ENCODE measurements at places on chromosomes 1 and 21.

DNA sequence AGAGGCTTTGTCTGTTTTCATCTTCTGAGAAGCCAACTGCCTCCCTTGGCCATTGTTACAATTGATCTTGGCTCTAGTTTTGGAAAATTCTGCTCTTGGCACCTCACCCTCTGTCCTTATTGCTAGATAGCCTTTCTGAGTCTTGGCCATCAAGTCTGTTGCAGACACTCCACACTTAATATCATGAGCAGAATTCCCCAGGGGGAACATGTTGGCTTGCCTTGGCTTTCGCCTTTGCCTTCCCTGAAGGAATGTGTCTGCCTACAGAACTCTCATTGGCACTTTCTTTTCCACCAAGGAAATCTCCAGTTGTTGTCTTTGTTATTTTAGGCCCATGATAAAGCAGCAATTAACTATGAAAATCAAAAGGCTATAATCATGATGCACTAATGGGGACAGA, 42.7 kb upstream of the LDLRAP1 start:
- DNase-seq, result no peak

DNA sequence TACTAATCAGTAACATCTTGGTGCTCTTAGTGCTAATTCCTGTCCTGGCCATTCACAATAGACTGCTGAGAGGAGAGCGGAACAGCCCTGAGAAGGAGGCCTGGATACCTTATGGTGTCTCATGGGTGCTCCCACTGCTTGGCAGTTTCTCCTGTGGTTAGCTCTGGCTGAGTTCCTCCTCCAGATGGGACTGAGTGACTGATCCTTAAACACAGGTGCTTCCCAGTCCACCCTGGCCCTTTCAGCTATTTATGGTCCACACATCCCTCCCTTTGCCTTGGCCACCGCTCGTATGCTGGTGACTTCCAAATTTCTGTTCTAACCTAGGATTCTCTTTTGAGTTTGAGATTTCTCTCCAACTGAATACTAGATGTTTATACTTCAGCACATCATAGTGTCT, 157.0 kb upstream of the CACNA1E start:
- DNase-seq, result no peak

DNA sequence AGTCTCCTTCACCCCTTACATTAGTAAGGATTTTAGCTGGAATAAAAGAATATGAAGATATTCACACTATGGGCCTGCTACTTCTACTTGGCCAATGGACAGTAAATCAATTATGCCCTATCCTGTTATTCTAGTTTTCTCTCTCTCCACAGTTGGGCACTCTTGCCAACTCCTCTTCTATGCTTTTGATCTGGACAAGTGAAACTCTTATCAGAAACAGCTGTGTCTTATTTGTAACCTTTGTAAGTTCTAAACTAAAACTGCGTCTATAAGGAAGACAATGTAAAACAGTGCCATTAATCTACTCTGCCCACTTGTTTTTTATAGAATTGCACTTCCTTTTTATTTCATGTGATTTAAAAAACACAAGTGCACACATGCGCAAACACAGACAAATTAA, 244.0 kb upstream of the DMRTA2 start:
- DNase-seq, result no peak

DNA sequence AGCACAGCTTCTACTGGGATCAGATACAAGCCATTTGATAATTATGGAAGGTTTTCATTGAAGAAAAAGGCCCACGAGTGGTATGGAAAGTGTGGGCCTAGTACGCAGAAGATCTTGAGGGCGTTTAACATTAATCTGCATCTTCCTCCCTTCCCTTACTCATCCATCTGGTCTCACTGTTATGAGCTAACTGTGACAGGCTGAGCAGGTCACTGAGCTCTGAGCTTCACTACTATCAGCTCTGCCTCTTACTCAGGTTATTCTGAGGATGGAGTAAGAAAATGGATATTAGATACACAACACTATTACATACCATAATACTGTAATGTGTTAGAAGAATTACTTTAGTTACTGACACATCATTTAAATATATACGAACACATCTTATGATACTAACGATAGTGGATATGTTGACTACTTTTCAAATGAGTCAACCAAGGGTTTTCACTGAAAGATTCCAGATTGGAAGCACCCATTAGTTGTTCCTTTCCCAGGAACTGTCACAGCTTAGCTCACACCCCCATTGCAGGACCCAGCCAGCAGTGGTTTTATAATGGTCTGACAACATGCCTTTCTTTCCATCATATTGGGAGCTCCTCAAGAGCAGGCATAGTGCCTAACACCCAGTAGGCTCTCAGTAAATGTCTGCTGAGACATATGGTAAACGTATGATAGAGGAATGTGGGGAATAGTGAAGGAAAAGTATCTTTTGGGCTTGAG, 97.8 kb upstream of the C8B start:
- no peak for DNase-seq

DNA sequence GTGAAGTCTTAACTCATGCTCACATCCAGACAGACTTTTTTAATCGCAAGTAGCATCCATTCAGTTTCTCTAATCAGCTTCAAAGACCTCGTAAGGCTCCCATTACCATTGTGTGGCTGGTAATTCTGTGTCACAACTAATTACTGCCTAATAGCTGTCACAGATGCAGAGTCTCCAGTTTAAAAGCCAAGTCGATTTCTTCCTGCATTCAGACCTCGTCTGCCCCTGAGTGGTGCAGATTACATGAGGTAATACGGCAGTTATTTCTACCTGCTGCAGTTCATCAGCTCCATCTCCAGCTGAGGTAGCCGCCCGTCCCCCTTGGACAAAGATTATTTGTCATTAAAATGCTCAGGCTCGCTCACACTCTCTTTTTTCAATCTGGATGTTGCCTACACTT, 34.4 kb upstream of the OLIG2 start:
- DNase-seq, result no peak

- no peak for DNase-seq
Observed at GRCh38 chr1:221620437-221621384, 121.2 kb downstream of the DUSP10 start.

GRCh38 chr1:228935198-228935663, 200.0 kb downstream of the RHOU start:
- no peak for DNase-seq

- no peak for DNase-seq
Observed at GRCh38 chr1:176849281-176849680, 315.2 kb downstream of the ASTN1 start.

- DNase-seq, result no peak
Observed at GRCh38 chr1:156698995-156699394, 6.4 kb downstream of the CRABP2 start.

GRCh38 chr1:36561361-36561724, 78.6 kb upstream of the CSF3R start:
- DNase-seq, result no peak

GRCh38 chr1:235038701-235039100, 89.9 kb downstream of the TOMM20 start:
- no peak for DNase-seq

GRCh38 chr21:34073749-34074282, 438 bp downstream of the MRPS6 start:
- DNase-seq, result no peak

GRCh38 chr1:228369608-228370438, 36.8 kb downstream of the TRIM11 start:
- no peak for DNase-seq

- no peak for DNase-seq
Observed at GRCh38 chr21:42079008-42079938, 8.2 kb downstream of the UMODL1 start.

GRCh38 chr1:204180133-204180532, 14.0 kb upstream of the REN start:
- DNase-seq, result no peak

DNA sequence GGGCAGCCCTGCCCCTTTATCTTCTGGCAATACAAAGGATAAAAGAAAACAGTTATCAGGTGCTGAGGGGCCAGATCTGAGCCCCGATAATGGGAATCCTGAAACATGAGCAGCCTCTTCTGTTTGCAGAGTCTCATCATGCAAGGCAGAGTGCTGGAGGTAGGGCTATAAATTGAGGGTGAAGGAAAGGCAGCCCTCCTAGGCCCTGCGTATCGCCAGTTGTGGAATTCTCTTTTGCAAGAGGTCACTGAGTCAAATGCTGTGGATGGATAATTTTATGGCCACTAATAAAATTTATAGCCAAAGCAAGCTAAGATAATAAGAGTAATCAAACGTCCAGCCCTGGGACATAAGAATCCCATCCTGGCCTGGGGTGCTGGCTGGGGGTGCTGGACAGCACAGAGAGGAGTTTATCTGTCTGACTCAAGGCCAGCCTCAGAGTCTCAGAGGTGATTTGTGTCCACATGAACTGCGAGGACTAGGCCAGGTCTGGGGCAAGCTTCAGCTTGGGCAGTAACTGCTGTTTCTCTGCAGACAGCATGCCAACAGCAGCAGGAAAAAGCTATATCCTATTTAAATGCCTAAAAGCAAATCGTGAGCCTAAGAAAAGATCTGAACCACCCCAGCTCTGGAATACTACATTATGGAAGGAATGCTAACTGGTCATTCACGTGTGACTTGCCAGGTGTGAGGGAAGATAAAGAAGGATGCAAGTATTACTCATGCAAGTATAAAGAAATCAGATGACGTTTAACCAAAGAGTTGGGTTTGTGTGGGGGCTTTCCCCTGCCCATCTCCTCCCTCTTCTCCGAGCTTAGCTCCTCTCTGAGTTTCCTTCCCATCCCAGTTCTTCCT, 254.8 kb downstream of the KIF26B start:
- no peak for DNase-seq

GRCh38 chr1:232463225-232463624, 166.7 kb downstream of the SIPA1L2 start:
- no peak for DNase-seq

- DNase-seq, result no peak
Observed at GRCh38 chr1:150065184-150065871, 2.2 kb upstream of the VPS45 start.

Data from occipital lobe (tissue), 3 donors.